ENCODE measurements at places on chromosomes 4 and X. TPM values are rescaled to one million over a fixed set of nuclear protein-coding genes. Genes with fewer than 3 reads are reported as not detected.

DNA sequence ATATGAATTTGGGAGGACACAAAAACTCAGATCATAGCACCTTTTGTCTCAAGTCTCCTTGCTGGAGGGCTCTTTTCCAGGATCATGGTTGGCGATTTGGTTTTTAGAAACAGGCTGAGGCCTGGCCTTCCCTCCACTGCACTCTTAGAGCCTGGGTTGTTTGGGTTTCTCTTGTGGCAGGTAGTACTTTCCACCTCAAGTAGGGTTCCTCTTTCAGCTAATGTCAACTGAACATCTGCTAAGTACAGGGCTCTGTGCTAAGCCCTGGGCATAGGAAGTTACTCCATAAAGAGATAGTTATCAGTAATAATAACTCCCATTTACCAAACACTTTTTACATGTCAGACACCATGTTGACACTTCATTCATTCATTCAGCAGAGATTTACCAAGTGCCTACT is 28.2 kb upstream of the APLN start:
- H3K36me3 ChIP-seq, result no peaks in the 10 kb centered on the region
- H3K27ac ChIP-seq, result no peak overlapping the region

The VSIG1 gene
- 0.33 TPM for total RNA-seq

GRCh38 chrX:49186125-49187027 is at the start of gene PRICKLE3:
Gene PRICKLE3 (minus strand): TSS chrX:49186373. CDS start chrX:49186297, 76 bp downstream.
- H3K27ac ChIP-seq, result peak within 1 kb of the TSS; percentile 62
- H3K4me3 ChIP-seq, result peak within 1 kb of the TSS; percentile 41
- DNase-seq, result peak; percentile 84
- no peaks in the 10 kb centered on the region for H3K27me3 ChIP-seq
- no peaks in the 10 kb centered on the region for H3K36me3 ChIP-seq
- peaks cover 16% of the 10 kb centered on the region for H3K4me1 ChIP-seq

DNA sequence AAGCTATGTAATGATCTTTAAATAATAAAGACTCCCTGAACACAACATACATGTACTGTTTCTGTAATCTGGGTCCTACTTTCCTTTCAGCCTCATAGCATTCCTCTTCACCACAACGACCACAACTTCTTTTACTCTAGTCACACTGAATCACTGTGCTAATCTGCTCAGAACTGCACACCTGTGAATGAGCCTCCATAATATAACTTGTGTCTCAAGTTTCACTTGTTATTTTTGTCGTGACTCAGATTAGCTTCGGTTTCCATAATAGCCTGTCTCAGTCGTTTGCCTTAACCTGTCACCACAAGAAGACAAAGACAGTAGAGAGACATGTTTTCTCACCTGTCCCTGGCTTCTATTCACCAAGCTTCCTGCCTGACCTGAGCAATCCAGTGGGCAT is 61.8 kb downstream of the MAGED1 start:
- DNase-seq, result no peak
- H3K4me1 ChIP-seq, result no peaks in the 10 kb centered on the region
- no peaks in the 10 kb centered on the region for H3K27me3 ChIP-seq
- no peak overlapping the region for H3K4me3 ChIP-seq

DNA sequence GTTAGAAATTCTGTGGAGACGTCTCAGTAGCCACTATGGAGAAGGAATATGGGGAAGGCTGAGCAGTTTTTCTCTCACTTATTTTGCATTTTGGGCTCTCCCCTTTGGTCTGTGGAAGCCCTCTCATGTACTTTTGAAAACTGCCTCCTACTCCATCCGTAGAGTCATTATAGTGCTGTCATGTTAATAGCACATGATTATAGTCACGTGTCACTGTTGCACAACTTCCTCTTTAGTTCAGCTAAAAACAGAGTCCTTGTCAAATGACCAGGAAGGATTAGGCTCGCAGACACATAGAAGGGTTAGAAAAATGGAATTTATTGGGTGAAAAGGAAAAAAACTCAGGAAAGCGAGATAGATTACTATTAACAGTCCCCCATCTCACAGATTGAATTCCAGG is 258.2 kb upstream of the CXorf51A start:
- no peak for DNase-seq
- H3K36me3 ChIP-seq, result no peaks in the 10 kb centered on the region
- no peak overlapping the region for H3K4me3 ChIP-seq
- H3K27me3 ChIP-seq, result no peaks in the 10 kb centered on the region
- H3K27ac ChIP-seq, result no peak overlapping the region

The PPP1R3F gene
- total RNA-seq, result 3.0 TPM

GRCh38 chr4:146959692-146960091 is 14.0 kb upstream of the TTC29 start:
- DNase-seq, result no peak
- no peak overlapping the region for H3K27ac ChIP-seq
- no peak overlapping the region for H3K4me3 ChIP-seq

DNA sequence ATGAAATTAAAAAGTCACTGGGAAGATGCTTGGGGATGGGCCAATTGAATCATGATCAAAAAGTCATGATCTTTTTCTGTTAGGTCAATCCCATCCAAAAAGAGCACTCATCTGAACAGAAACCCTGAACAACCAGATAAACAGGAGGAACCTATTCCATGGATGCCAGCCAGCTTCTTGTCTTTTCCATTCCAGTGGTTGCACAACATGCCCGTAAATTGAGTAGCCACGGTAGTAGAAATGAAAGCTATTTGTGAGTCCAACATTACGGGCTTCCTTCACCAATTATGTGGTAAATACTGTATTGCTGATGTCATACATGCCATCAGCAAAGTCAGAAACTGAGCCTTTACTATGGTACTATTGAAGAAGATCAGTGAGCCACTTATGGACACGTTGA is 982.4 kb upstream of the HS3ST1 start:
- no peaks in the 10 kb centered on the region for H3K27me3 ChIP-seq
- no peak overlapping the region for H3K27ac ChIP-seq

- DNase-seq, result no peak
- no peaks in the 10 kb centered on the region for H3K36me3 ChIP-seq
- no peak overlapping the region for H3K4me3 ChIP-seq
- H3K4me1 ChIP-seq, result no peaks in the 10 kb centered on the region
Measured at GRCh38 chr4:26459756-26460530, 30.3 kb downstream of the CCKAR start.

GRCh38 chr4:41791557-41791956 is 43.0 kb upstream of the PHOX2B start:
- no peak for DNase-seq
- no peak overlapping the region for H3K27ac ChIP-seq
- H3K36me3 ChIP-seq, result no peaks in the 10 kb centered on the region
- H3K27me3 ChIP-seq, result no peaks in the 10 kb centered on the region
- no peak overlapping the region for H3K4me3 ChIP-seq
- peaks cover 3% of the 10 kb centered on the region for H3K4me1 ChIP-seq

GRCh38 chrX:86103061-86103460 is 45.2 kb upstream of the DACH2 start:
- DNase-seq, result no peak
- H3K27me3 ChIP-seq, result no peaks in the 10 kb centered on the region
- no peak overlapping the region for H3K4me3 ChIP-seq
- no peak overlapping the region for H3K27ac ChIP-seq

The EREG gene
- not detected for total RNA-seq

DNA sequence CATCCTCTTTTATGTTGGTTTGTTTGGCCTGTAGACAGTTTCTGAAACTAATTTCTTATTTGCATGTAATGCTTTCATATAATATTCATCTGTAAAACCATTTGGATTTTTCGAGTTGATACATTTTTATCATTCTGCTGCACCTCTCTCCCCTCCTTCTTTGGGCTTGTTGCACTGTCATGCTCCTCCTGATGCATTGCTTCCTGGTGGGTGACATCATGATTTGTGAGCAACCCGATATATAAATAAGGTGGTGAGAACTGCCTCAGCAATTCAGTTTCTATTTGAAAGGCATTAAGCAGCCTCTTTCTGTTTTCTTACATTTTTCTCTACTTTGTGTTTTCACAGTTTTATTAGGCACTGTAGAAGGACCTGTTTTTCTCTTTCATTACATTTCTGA is 515.7 kb downstream of the RPA4 start:
- DNase-seq, result no peak
- H3K36me3 ChIP-seq, result no peaks in the 10 kb centered on the region
- no peaks in the 10 kb centered on the region for H3K27me3 ChIP-seq
- H3K27ac ChIP-seq, result no peak overlapping the region
- H3K4me3 ChIP-seq, result no peak overlapping the region
- no peaks in the 10 kb centered on the region for H3K4me1 ChIP-seq

DNA sequence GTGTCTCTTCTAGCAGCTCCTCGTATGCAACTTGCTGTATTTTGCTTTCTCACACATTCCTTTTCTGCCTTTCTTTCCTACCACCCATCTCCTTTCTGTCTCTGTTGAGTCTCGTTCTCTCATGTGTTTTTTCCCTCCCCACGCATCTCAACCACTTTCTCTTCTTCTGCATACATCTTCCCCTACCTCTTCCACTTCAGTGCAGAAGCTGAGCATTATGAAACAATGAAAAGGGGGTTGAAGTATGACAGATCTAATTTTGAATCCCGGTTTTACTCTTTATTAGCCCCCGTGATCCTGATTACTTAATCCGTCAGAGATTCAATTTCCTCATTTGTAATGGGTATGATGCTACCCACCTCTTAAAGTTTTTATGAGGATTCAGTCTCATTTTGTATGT is 7.3 kb downstream of the FAM241A start:
- H3K36me3 ChIP-seq, result no peaks in the 10 kb centered on the region
- no peak overlapping the region for H3K4me3 ChIP-seq
- DNase-seq, result no peak
- H3K4me1 ChIP-seq, result no peaks in the 10 kb centered on the region
- no peak overlapping the region for H3K27ac ChIP-seq

- no peak overlapping the region for H3K27ac ChIP-seq
- H3K4me1 ChIP-seq, result no peaks in the 10 kb centered on the region
- no peaks in the 10 kb centered on the region for H3K27me3 ChIP-seq
- no peaks in the 10 kb centered on the region for H3K36me3 ChIP-seq
- H3K4me3 ChIP-seq, result no peak overlapping the region
Measured at GRCh38 chr4:20552004-20552403, 148.3 kb upstream of the PACRGL start.

DNA sequence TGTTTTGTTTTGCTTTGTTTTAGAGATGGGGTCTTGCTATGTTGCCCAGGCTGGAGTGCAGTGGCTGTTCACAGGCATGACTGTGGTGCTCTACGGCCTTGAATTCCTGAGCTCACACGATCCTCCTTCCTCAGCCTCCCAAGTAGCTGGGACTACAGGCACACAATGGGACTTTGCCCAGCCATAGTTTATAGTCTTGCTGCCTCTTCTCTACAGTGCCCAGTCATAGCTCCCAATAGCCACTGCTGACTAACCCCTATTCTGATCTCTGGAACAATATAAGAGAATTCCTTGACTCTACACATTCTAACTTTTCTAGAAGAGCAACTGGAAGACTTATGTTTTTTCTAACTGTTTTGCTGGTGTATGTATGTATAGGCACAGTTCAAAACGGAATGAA is 319.2 kb downstream of the PCDH7 start:
- H3K27ac ChIP-seq, result no peak overlapping the region
- H3K4me3 ChIP-seq, result no peak overlapping the region
- DNase-seq, result no peak
- H3K27me3 ChIP-seq, result no peaks in the 10 kb centered on the region
- H3K4me1 ChIP-seq, result no peaks in the 10 kb centered on the region

DNA sequence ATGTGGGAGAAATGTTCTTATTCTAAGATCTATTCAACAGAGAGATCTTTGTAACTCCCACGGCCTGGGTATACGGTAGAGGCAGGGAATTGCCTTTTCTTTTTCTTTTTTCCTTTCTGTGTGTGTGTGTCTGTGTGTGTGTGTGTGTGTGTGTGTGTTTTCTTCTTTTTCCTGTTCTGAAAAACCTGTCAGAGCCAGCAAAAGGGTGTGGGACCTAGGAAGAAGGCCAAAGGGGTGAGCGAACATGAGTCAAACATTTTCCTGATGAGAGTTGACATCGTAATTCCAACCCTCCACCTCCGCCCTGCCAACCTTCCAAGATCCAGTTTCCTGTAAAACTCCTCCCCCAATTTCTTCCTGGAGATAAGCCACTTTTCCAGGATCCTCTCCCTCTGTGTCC is 2.8 kb upstream of the CHIC2 start:
- no peaks in the 10 kb centered on the region for H3K36me3 ChIP-seq
- DNase-seq, result peak; percentile 21
- H3K27ac ChIP-seq, result no peak overlapping the region
- no peaks in the 10 kb centered on the region for H3K27me3 ChIP-seq

The VCX2 gene
- not detected for total RNA-seq

GRCh38 chr4:85696661-85697060 is 221.7 kb downstream of the ARHGAP24 start:
- H3K27ac ChIP-seq, result no peak overlapping the region
- no peaks in the 10 kb centered on the region for H3K36me3 ChIP-seq
- H3K4me1 ChIP-seq, result peaks cover 9% of the 10 kb centered on the region

DNA sequence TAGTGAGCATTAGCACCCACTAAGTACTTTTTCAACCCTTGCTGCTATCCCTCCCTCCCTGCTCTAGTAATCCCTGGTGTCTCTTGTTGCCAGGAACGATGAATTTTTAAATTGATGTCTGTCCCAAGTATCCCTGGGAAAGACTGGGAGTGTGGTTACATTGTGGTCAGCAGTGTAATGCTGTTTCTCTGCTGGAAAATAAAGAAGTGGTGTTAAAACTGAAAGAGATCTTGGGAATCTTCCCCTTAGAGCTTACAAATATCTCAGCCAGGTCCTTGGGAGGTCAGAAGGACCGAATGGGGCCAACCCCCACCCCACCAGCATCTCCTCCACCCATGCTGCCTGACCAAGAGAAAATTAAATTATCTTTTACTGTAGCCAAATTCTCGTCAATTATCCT is 174.5 kb upstream of the MXRA5 start:
- DNase-seq, result no peak
- no peak overlapping the region for H3K4me3 ChIP-seq
- H3K27ac ChIP-seq, result no peak overlapping the region
- H3K4me1 ChIP-seq, result no peaks in the 10 kb centered on the region
- no peaks in the 10 kb centered on the region for H3K36me3 ChIP-seq

DNA sequence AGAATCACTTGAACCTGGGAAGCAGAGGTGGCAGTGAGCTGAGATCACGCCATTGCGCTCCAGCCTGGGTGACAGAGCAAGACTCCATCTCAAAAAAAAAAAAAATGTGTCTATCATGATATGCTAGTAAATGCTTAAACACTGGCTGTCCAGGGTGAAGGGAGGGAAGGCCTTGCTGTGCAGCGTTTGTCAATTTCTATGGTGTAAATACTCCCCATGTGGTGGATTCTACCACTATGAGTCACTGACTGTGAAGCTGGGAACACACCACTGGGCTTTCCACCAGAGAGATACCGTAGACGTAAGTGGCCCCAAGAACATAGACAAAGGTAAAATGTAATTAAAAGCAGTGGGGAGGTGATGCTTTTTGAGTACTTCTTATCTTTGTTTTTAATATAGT is 51.3 kb upstream of the LEF1 start:
- no peak overlapping the region for H3K27ac ChIP-seq
- no peaks in the 10 kb centered on the region for H3K36me3 ChIP-seq
- H3K27me3 ChIP-seq, result no peaks in the 10 kb centered on the region
- H3K4me3 ChIP-seq, result no peak overlapping the region
- no peak for DNase-seq

The TTC29 gene
- total RNA-seq, result not detected

DNA sequence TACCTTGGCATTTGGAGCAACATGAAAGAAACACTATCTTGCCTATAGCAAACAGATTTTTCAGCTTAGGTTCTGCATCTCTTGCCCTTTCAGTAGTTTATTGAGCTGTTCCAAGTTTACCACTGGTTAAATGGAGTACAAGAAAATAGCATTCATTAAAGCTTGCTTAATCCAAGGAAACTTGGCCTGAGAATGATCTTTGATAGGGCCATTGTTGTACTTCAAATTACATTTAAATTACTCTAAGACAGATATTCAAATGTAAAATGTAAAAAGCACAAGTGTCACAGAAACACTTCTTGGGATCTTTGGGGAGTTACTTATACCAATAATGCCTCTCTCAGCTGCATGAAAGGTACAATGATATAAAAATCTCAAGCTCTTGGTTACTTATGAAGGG is 609.0 kb upstream of the HTR2C start:
- H3K36me3 ChIP-seq, result no peaks in the 10 kb centered on the region
- H3K27me3 ChIP-seq, result no peaks in the 10 kb centered on the region
- H3K27ac ChIP-seq, result no peak overlapping the region
- DNase-seq, result no peak
- H3K4me1 ChIP-seq, result no peaks in the 10 kb centered on the region
